Thyroid gland (tissue), 4 donors: ENCODE measurements at places on chromosomes 6 and 20. TPM values are rescaled to one million over a fixed set of nuclear protein-coding genes. Genes with fewer than 3 reads are reported as not detected.

DNA sequence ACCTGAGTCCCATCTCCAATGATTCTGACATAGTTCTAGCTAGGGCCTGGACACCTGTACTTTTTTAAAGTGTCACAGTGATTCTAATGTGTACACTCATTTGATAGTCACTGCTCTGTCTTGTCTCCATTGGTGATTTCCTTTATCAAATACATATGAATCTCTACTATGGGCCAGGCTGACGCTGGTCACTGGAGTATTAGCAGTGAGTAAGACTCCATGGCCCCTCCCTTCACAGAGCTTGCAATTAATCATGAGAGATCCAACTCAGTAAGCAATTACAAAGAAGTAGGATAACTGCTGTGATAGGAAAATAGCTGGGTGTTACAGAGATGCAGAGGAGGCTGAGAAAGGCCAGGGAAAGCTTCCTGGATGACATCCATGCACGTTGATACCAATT is 19.3 kb upstream of the SASH1 start:
- no peaks in the 10 kb centered on the region for H3K36me3 ChIP-seq
- peaks cover 3% of the 10 kb centered on the region for H3K4me1 ChIP-seq
- no peak for DNase-seq
- no peak overlapping the region for H3K27ac ChIP-seq

GRCh38 chr20:51531141-51531710 is 11.3 kb downstream of the NFATC2 start:
- H3K27ac ChIP-seq: no peak overlapping the region
- H3K36me3 ChIP-seq: no peaks in the 10 kb centered on the region
- H3K4me3 ChIP-seq: no peak overlapping the region

DNA sequence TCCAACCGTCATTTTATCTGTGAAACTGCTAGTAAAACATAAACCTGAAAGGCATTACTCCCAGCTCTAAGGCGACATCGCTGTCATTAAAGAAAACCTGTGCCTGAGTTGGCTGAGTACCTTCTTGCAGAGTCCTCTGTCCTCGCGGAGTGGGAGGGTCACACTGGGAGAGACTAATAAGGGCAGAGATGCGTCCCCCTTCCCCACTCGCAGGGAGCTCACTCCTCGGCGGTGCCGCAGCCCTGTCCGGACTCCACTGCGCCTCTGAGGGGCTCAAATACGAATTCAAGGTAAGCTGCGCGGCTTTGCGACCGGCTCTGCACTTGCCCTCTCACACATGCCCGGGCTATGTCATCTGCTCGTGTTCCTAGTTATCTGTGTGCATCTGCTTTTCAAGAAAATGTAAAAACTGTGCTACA is at the start of gene COL19A1:
Gene COL19A1, plus strand, starts transcription at position 206 of the 419 bp plus-strand sequence. CDS start 13,012 bp downstream, outside the sequence.
- H3K4me3 ChIP-seq: peak within 1 kb of the TSS; percentile 14
- no peaks in the 10 kb centered on the region for H3K36me3 ChIP-seq
- no peaks in the 10 kb centered on the region for H3K27me3 ChIP-seq

DNA sequence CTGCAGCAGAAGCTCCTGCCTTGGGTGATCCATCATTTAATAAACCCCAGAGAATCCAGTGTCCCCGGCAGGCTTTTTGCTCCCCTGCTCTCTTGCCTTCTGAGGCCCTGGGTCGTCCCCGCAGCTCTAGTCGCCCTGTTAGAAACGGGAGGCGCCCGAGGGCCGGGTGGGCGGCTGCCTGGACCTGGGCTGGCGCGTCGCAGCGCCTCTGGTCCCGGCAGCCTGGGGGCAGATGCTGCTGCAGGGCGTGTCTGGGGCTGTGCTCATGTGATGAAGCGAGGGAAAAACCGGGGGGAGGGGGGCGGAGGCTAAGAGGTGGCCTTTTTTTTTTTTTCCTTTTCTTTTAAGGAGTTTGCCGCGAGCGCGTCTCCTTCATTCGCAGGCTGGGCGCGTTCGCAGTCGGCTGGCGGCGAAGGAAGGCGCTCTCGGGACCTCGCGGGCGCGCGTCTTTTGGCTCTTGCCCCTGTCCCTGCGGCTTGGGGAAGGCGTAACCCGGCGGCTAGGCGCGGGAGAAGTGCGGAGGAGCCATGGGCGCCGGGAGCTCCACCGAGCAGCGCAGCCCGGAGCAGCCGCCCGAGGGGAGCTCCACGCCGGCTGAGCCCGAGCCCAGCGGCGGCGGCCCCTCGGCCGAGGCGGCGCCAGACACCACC is 394 bp downstream of the AKAP12 start:
- H3K4me1 ChIP-seq: peaks cover 15% of the 10 kb centered on the region
- H3K27me3 ChIP-seq: no peaks in the 10 kb centered on the region
- peak overlapping the region; percentile 85 for H3K27ac ChIP-seq

- no peaks in the 10 kb centered on the region for H3K36me3 ChIP-seq
- H3K27me3 ChIP-seq: no peaks in the 10 kb centered on the region
- no peak for DNase-seq
- peaks cover 20% of the 10 kb centered on the region for H3K4me1 ChIP-seq
- no peak overlapping the region for H3K27ac ChIP-seq
- H3K4me3 ChIP-seq: no peak overlapping the region
Measured at GRCh38 chr6:3426927-3427686, 29.7 kb downstream of the SLC22A23 start.

GRCh38 chr6:140480852-140481251 is 1106.4 kb upstream of the CITED2 start:
- H3K36me3 ChIP-seq: no peaks in the 10 kb centered on the region
- no peak overlapping the region for H3K27ac ChIP-seq
- H3K4me1 ChIP-seq: peaks cover 7% of the 10 kb centered on the region
- H3K27me3 ChIP-seq: no peaks in the 10 kb centered on the region
- DNase-seq: no peak
- no peak overlapping the region for H3K4me3 ChIP-seq

The DNAH8 gene
- total RNA-seq: 0.13 TPM

The IBTK gene
- total RNA-seq: 46.1 TPM
